Inflammatory macrophage treated with lipopolysaccharide for 1 hour (primary cell): ENCODE measurements at places on chromosomes 5 and 9.

GRCh38 chr9:27367175-27367798 lies 70.3 kb upstream of the EQTN start:
- peak; percentile 60 for DNase-seq

DNA sequence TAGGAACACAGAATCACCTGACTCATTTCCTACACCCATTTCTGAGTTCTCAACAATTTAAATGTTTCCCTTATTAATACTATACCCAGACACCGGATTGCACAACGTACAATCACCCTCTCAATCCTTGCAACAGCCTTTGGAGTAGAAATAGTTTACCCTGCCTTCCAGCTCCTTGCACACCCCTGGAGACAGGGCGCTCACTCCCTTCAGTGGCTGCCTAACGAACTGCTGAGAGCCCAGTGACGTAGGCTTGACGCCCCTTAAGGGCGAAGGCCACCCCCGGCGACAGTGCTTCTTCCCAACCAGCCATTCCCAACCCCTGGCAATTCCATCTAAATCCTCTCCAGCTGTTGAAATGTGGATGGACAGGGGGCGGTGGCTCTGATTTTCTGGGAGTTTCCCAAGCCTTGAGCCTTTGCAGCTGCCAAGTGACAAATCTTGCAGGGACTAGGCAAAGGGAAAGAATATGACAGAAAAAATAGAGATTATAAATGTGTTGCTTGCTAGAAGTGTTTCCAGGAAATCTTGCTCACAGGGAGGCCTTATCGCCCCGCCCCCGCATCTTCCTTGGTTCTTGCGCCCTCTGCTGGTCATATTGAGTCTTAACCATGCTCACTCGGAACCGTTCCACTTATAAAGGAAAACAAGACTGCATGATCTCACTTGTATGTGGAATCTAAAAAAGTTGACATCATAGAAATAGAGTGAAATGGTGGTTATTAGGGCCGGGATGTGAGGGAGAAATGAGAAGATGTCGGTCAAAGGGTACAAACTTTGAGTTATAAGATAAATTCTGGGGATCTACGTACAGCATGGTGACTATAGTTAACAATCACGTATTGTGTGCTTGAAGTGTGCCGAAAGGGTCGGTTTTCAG lies 7.6 kb upstream of the BARX1 start:
- DNase-seq: peak; percentile 97

- DNase-seq: no peak
Measured at GRCh38 chr5:138966236-138966985, 91.3 kb upstream of the LRRTM2 start.

- DNase-seq: no peak
Measured at GRCh38 chr9:131915181-131915580, 164.5 kb downstream of the MED27 start.

GRCh38 chr5:104178829-104179456 lies 616.4 kb upstream of the NUDT12 start:
- DNase-seq: peak; percentile 9

DNA sequence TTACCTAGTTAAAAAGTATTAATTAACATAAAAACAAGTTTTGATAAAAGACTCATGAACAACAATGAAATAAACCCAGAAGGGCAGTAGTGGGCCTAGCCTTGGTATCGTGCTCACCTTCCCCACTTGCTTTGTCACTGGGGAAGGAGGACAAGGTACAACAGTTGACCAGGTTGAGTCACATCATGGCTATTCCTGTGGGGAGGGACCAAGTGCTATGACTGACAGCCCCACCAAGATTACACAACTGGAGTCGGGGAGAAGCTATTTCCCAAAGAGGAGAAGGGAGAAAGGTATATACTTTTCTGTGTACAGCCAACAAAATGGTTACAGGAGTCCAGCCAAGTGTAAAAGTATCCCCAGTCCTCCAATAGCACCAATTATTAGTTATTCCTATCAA lies 251.3 kb upstream of the RFX3 start:
- no peak for DNase-seq

GRCh38 chr9:16563446-16563845 lies 307.0 kb downstream of the BNC2 start:
- no peak for DNase-seq

DNA sequence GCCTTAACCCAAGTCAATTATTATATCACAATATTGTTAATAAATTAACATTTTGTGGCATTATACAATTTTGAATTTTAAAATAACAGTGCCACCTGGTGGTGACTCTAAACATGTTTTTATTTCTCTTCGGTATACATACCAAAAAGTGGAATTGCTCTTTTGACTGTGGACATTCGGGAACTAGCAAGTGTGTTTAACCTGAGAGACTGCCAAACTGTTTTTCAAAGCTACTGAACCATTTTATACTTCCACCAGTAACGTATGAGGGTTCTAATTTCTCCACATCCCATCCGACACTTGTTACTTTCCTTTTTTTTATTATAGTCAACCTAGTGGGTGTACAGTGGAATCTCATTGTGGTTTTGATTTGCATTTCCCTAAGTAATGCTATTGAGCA lies 18.3 kb upstream of the HSDL2 start:
- DNase-seq: peak; percentile 78

- peak; percentile 61 for DNase-seq
Measured at GRCh38 chr9:125629446-125629845, 77.6 kb downstream of the MAPKAP1 start.

GRCh38 chr9:136255896-136256890 lies 10.6 kb upstream of the QSOX2 start:
- no peak for DNase-seq

DNA sequence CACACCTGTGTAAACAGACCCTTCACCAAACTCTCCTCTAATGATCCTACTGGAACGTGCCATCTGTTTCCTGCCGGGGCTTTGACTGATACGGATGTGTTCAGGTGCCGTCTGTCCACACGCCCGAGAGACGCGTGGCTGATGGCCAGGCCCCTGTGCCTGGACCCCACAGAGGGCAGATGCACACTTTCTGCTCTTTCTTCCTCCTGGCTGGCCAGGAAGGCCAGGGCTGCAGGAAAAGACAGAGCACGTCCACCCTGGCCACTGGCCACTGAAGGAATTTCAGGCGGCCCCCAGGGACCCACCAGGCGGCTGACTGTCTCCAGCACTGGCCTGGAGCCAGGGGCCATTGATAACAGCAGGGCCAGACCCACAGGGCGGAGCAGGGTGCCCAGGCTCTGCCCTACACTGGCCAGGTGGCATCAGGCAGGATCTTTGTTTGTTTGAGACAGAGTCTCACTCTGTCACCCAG lies 3.6 kb upstream of the ENG start:
- DNase-seq: no peak

DNA sequence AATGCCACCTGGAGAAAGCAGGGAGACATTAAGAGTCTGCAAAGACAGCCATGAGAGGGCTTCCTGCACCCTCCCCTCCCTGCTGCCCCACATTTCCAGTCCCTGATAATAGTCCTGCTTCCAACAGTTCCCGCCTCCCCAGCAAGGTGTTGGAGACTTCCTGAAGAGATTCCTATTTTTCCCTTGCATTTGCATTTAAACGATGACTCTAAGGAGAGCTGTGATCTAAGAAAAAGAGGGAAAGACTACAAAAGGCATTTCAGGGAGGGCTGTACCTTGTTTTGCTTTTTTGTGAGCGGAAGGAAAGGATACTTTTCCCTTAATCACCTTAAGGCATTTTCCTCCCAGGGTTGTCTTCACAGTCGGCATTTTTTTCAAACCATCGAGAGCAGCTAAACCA lies 62.1 kb downstream of the GAS1 start:
- DNase-seq: no peak

DNA sequence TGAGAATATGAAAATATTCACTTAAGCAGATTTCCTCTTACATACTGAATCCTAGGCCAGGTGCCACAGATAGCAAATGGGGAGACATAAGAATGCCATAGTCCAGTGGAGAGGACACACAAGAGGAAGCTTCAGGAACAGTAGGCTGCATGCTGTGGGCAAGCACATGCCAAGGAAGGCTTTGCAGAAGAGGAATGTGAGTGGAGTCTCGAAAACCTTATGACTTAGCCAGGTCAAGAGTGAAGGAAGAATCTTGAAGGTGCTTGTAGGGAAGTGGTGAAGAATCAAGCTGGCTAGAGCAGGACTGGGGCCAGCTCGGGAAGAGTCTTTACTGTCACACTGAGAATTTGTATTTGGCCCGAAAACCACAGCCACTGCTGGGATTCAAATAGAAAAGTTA lies 20.4 kb downstream of the RPS23 start:
- DNase-seq: no peak

- DNase-seq: no peak
Measured at GRCh38 chr5:108064302-108064701, 317.6 kb downstream of the FBXL17 start.

GRCh38 chr5:58505971-58506640 lies 14.9 kb downstream of the GAPT start:
- peak; percentile 30 for DNase-seq

DNA sequence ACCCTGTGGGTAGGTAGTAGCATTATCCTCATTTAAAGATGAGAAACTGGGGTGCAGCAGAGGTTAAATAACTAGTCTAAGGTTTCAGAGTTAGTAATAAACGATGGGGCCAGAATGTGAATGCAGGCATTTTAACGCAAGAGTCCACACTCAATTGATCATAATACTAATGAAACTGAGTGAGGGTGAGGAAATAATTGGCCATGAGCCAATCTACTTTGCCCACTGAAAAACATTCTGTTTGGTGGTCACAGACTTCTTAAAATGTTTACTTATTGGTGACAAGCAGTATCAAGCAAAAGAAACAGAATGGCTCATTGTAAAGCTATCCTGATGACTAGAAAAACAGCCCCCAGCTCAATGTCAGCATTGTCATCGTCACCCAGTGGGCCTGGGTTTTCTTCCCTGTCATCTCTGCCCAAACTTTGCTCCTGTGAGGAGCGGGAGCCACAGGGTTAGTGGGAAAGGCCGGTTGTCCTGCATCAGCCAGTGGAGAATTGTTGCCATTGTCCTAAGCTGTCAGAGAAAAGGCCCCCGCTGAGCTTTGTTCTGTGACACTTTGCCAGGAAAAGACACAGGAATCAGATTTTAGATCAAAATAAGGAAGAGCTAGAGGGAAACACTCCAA lies 77.3 kb upstream of the MAN2A1 start:
- no peak for DNase-seq
